Frontal cortex (tissue), 4 donors: ENCODE measurements at places on chromosomes 16 and 17. TPM values are rescaled to one million over a fixed set of nuclear protein-coding genes. Genes with fewer than 3 reads are reported as not detected.

SMPD3 gene
- total RNA-seq: 64.8 TPM

CMTM2 gene
- total RNA-seq: not detected

SPOP gene
- 142 TPM for total RNA-seq

ENPP7 gene
- not detected for total RNA-seq

TNFSF12 gene
- total RNA-seq: 3.7 TPM

ARHGAP27 gene
- 1.2 TPM for total RNA-seq
